ENCODE measurements at places on chromosomes 5 and 9.

- DNase-seq, result no peak
These were observed 273.4 kb downstream of the KCNN2 start for GRCh38 chr5:114634967-114635901.

DNA sequence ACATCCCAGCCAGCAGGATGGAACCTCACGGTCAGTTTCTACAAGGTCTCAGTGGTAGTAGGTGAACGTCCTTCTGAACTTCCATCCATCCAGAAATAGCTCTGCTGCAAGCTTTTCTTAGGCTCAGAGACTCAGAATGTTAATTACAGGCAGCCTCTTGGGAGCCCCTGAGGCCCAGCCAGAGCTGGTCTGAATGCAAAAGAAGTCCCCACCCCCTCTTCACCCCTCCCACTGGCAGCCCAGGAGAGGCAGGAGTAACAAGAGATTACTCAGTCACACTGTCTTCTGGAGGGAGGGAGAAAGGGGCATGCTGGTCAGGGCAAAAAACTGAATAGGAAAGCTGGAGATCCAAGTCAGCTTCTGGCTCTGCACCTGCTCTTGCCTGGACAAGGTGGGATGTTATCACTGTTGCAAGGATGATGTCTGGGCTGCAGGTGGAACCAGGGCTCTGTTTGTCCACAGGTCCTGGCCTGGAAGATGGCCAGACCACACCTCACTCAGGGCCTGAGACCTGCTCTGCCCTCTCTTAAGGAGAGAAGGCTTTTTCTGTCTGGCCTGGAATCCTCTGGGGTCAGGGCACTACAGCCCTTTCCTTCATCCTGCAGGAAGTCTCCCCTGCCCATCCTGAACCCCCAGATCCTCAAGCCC is 9.1 kb downstream of the ENHO start:
- no peak for DNase-seq

DNA sequence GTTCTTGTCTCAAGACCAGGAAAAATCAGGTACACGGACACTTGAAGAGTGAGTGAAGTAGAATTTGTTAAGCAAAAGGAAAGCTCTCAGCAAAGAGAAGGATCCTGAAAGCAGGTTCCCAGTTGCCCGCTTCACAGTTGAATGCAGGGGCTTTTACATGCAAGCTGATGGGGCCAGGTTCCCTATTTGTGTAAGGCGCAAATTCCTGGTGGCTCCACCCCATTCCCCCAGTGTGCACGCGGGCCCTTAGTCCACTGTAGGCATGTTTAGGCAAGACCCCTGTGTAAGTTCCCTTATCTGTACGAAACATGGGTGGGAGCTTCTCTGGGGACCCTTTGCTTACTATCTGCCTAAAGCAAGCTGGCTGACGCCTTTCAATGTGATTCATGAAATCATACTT is 2.7 kb upstream of the AGTPBP1 start:
- DNase-seq, result no peak

DNA sequence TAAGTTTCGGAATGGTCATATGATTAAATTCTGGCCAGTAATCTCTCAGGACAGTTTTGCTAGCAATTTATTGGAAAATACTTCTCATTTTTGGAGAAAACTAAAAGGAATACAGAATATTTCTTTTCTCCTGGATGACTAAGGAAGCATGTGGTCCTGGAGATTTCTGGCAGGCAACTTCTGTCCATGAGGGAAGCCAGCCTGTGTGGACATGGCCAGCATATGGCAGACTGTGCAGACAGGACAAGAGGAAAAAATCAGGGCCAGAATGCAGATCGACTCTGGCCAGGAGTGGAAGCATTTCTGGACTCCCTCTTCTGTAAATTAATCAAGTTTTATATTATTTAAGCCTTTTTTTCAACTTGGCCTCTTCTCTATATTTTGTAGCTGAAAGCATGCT is 100.4 kb upstream of the CDH18 start:
- DNase-seq, result no peak

- DNase-seq, result no peak
These were observed 101.0 kb downstream of the CD180 start for GRCh38 chr5:67095346-67096171.
